D341Med (cell line): ENCODE measurements at places on chromosomes 5 and 9.

- DNase-seq = no peak
These were observed 81.0 kb downstream of the MACROH2A1 start for GRCh38 chr5:135318037-135318436.

GRCh38 chr9:138064547-138064946 is 187.0 kb downstream of the CACNA1B start:
- DNase-seq = no peak

DNA sequence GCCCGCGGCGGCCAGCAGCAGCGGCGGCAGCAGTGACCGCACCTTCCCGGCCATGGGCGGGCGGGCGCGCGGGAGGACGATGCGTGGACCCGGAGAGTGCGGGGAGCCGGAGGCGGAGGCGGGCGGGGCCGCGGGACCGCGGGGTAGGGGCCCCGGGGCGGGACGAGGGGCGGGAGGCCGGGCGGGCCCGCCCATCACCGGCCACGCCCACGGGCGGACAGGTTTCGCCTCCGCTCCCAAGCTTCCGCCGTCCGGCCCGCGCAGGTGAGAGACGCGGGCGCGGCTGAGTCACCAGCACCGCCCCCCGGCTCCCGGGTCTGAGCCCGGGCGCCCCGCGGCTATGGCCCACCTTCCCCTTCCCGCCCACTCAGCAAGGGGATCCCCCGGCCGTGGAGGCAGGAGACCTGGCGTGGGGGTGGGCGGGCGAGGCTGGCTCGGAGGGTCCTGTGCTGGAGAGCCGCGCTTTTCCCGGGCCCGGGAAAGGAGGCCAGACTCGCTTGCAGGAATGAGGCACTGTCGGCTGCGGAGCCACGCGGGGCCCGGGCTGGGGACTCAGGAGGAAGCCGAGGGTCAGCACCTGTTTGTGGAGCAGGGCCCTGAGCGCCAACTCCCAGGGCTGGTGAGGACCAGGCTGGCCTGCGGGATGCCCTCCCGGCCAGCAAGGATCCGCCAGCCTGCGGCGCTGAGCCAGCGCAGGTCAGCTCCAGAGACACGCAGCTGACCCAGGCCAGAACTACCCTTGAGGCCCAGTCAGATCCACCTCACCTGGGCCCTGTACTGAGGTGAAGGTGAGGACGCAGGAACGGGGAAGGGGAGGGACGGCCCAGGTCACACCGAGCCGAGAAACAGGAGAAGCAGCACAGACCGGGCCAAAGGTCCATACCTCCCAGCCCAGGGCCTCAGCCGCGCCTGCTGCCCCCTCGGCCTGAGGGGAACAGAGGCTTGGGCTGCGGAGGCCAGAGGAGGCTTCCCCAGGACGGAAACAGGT is at the start of gene ENTPD2:
Gene ENTPD2, minus strand, starts transcription at position 118 of the 988 bp plus-strand sequence. Its CDS starts 64 bp downstream, at position 54.
- DNase-seq = no peak

- DNase-seq = no peak
These were observed 63.7 kb downstream of the CXXC5 start for GRCh38 chr5:139711906-139712224.

GRCh38 chr9:96721303-96721702 is 56.6 kb downstream of the ZNF510 start:
- no peak for DNase-seq

GRCh38 chr9:94867842-94868312 is 141.4 kb downstream of the AOPEP start:
- DNase-seq = no peak

GRCh38 chr5:158166424-158166823 is 307.5 kb upstream of the CLINT1 start:
- DNase-seq = no peak

- no peak for DNase-seq
These were observed 163.2 kb upstream of the S1PR3 start for GRCh38 chr9:88828018-88828417.

- no peak for DNase-seq
These were observed 193.2 kb upstream of the RORB start for GRCh38 chr9:74303945-74304344.

DNA sequence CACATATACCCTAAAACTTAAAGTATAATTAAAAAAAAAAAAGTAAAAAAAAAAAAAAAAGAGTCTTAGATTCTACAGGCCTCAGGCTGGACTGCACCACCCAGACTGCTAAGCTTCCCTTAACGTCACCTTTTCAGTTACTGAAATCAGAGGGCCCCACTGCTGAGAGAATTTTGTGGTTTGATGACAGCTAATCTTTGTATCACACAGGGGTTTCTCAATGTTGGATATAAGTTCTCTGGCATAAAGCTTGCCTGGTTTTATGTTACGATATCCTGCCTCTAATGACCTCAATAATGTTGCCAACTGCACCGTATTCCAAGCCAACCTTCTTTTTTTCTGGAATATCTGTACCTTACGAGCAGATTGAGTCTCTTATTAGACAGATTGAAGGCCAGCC is 43.1 kb upstream of the C6 start:
- no peak for DNase-seq

DNA sequence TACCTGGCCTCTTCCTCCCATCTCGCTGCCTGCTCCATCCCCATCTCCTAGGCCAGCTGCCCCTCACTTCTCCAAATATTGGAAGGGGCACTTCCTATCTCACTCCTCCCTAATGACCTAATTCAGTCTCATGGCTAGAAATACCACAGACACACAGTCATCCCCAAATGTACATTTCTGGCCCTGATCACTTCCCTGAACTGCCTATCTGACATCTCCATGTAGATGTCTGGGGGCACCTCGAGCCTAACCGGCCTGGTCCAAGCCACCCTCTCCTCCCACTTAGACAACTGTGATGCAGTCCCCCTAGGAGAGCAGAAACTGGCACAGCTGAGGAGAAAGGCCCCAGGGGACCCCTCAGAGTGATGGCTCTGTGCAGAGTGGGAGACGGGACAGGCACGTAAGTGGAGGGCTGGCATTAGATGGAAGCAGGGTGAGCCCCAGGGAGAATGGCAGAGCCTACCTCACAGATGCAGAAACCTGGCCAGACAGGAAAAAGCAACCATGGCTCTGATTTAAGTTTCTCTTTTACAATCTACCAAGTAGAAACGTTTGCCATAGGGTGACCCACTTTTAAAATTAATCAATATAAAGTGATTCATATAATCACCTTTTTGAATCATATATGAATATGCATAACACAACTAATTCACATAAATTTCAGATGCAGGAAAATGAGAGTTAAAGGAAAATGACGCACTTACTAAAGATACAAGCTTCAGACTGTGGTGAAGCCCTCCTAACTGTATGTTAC is 22.1 kb downstream of the CAMSAP1 start:
- DNase-seq = peak; percentile 60

DNA sequence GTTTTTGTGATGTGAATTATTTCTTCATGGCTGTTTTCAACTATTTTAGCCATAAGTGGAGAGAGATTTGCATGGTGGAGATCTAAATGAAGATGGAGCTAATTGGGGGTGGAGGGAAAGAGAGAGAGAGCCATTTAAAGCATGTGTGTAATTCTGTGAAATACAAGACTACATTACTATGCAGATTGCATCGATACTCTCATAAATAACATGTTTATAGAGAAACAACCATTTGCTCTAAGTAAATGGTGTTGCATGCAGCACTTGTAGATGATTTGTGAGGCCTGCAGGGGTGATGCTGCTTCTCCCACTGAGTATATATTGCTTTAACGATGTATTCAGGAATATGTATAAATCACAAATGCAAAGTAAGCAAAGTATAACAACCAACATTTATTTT is 270.2 kb upstream of the RIOK2 start:
- DNase-seq = no peak

DNA sequence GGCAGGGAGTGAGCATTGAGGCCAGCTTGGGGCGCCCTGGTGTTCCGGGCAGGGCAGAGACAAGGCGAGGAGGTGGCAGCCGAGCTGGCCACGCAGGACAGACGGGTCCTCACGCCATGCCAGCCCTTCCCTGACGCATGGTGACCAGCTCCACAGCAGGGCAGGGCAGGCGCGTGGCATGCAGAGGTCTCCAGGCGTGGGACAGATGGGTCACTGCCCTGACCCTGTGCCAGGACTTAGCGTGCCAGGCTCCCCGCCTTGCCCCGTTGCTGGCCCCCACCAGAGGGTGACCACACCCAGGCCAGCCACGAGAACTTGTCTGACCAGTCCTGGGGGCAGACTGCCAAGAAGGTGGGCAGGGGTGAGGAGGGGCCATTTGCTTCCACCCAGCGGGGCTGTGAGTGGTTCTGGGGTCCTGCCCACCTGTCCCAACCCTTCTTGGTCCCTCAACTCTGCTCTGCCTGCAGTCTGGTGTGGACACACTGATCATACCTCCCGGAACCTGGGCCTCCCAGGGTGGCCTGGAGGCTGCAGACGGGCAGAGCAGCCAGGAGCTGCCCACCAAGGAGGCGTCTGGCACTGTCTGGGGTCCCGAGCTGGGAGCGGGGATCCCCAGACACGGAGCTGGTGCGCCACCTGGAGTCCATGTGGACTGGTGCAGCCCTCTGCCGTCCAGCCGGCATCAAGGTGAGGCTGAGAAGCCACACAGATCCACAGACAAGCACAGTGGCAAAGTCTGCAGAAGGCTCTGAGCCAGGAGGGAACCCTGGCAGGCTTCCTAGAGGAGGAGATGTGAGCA is at the start of gene RNF224:
Gene RNF224, plus strand, starts transcription at position 449 of the 799 bp plus-strand sequence. CDS start 834 bp downstream, outside the sequence.
- peak; percentile 87 for DNase-seq

DNA sequence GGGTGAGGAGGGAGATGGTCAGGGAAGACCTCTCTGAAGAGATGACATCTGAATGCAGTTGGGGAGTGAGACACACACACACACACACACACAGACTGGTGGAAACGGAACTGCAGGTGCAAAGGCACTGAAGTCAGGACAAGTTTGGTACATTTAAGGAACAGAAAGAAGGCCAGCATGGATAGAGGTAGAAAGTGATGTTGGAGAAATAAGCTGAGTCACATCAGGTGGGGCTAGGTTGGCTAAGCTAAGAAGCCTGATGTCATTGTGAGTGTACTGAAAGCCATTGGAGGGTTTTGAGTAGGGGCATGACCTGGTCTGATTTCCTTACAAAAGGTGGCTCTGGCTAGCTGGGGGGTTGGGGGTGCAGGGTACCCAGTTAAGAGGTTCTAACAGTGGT is 3.1 kb downstream of the BSPRY start:
- no peak for DNase-seq

DNA sequence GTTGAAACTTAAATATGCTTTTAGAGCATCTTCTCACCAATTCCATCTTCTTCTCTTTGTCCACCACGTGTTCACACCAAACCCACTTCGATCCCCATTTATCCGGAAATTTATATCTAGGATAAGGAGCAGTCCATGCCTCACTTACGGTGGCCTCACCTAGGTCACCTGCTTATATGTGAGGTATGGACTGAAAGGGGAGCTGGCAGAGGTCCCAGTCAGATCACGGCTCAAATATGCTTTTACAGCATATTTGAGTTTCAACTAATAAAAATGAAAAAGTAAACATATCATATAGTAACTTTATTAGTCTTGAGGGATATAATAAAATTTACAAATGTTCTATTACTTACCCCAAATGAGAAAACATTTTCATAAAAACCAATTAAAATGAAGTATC is 508.4 kb downstream of the CDH18 start:
- no peak for DNase-seq

- peak; percentile 71 for DNase-seq
These were observed 203.9 kb downstream of the FRMD3 start for GRCh38 chr9:83334320-83334719.

- DNase-seq = no peak
These were observed 63.1 kb upstream of the ATG10 start for GRCh38 chr5:81908771-81909170.

DNA sequence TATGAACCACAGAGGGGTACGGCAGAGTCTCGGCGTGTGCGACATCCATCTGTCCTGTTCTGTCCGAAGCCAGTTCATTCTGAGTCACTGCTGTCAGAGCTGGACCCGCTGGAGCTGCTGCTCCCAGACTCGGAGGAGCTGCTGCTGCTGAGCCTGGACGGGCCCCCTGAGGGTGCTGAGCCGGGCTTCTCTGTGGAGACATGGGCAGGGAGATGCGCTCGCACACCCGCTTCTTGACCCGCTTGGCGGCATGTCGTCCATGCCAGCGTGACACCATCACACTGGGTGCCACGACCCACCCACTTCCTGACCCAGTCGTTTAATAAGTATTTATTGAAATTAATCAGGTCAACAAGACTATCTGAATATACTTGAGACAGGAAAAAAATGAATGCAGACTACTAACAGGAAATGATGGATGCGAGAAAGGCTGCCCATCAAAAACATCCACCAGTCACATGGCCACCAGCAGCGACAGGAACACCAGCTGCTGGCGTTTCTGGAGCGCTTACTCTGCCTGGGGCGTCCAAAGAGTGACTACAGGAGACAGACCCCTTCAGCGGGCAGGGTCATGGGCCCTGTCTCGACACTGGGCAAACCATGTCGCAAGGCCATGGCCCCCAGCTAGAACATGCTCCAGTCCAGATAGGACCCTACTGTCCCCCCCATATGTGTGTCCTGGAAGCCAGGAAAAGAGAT is 8.4 kb downstream of the BRD3OS start:
- DNase-seq = peak; percentile 12

- no peak for DNase-seq
These were observed 32.5 kb upstream of the TRIO start for GRCh38 chr5:14110680-14111079.

GRCh38 chr5:61330341-61330844 is 1.7 kb upstream of the ZSWIM6 start:
- DNase-seq = peak; percentile 74

DNA sequence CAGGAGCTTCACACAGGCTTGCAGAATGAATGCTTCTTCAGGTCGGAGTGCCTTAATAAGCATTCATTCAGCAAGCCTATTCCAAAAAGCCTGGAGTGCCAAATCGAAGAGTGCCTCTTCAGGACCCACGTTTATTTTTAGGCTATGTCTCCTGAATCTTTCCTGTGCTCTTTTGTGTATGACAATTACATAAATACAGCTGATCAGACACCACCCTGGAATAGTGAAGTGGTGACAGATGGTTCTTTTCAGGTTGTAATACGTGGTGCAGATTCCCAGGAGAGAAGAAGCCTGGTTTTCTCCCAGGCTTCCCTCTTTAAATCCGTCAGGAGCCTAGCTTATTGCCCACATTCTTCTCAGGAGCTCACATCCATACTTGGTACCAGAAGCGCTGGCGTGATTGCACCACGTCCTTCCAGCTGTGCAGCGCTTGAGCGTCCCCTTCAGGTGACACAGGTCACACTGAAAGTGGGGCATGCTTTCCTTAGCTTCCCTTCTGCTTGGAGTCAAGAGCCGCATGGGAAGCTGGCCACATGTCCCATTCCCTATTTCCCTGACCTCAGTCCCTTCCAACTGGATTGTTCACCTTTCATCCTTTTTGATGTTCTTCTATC is 123.1 kb downstream of the ADCY2 start:
- peak; percentile 60 for DNase-seq

- DNase-seq = no peak
These were observed 597.7 kb downstream of the CCDC171 start for GRCh38 chr9:16150501-16150900.

DNA sequence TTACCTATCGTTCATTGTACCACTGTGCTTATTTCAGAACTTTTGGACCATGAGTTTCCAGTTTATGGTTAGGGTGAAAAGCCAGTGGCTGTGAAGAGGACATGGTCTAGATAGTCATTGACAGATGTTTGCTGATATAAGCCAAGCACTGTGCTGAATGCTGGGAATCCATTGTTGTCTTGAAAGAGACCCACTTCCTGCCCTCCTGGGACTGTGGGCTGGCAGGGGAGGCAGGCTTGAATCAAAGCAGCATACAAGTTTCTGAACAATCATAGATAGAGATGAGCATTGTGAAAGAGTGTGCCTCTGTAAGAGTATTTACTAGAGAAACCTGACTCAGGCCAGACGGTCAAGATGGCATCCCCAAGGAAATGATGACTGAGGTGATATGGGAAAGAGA is 73.4 kb downstream of the NMUR2 start:
- no peak for DNase-seq

GRCh38 chr5:4383518-4384198 is 756.5 kb upstream of the ADAMTS16 start:
- DNase-seq = no peak
